ENCODE measurements at places on chromosomes 13 and 19. TPM values are rescaled to one million over a fixed set of nuclear protein-coding genes. Genes with fewer than 3 reads are reported as not detected.

Gene C5AR2
- total RNA-seq: under 0.01 TPM

Gene LGALS4
- 0.47 TPM for total RNA-seq

Gene ACP7
- not detected for total RNA-seq

Gene DNAJC15
- total RNA-seq: 17.8 TPM

Gene COPE
- total RNA-seq: 365 TPM

Gene TEX101
- total RNA-seq: not detected

Gene ABHD13
- total RNA-seq: 7.8 TPM

Gene ALOX5AP
- total RNA-seq: not detected

Gene R3HDM4
- total RNA-seq: 75.7 TPM

Gene NALCN
- 2.3 TPM for total RNA-seq

Gene VAV1
- total RNA-seq: not detected

Gene ZNF296
- total RNA-seq: 0.78 TPM

Gene FUT6
- total RNA-seq: not detected

Gene FXYD7
- not detected for total RNA-seq

Gene ZNF540
- 0.34 TPM for total RNA-seq

Gene NLRP4
- not detected for total RNA-seq

Gene ZNF575
- not detected for total RNA-seq

Gene IFNL1
- not detected for total RNA-seq

Gene TMPRSS9
- total RNA-seq: not detected

Gene CNN1
- 13.4 TPM for total RNA-seq

Gene EBI3
- total RNA-seq: 9.0 TPM

Gene OBI1
- total RNA-seq: 8.9 TPM

Gene GJB2
- total RNA-seq: not detected

Gene BRME1
- 1.4 TPM for total RNA-seq

Gene HTR2A
- total RNA-seq: not detected

Gene ERFL
- not detected for total RNA-seq

All from glomerular endothelial cell (primary cell).